ENCODE measurements at places on chromosomes 7 and 10.

DNA sequence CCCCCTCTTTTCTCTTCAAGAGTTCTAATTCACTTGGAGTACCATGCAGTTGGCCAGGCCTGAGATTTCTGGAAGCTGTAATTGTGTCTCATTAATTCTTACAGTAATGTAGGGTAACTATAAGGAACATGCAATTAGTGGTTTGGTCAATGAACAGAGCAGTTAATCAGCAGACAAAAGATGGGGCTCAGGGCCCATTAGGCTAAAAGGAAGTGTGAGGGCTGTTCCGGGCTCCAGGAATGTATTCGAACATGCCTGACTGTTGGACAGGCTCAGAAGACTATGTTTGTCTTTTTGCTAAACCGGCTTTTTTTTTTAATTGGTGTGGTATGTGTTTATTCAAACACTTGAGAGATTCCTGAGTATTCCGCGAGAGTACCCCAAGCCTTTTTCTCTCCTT lies 42.5 kb upstream of the FZD8 start:
- no peak for DNase-seq

DNA sequence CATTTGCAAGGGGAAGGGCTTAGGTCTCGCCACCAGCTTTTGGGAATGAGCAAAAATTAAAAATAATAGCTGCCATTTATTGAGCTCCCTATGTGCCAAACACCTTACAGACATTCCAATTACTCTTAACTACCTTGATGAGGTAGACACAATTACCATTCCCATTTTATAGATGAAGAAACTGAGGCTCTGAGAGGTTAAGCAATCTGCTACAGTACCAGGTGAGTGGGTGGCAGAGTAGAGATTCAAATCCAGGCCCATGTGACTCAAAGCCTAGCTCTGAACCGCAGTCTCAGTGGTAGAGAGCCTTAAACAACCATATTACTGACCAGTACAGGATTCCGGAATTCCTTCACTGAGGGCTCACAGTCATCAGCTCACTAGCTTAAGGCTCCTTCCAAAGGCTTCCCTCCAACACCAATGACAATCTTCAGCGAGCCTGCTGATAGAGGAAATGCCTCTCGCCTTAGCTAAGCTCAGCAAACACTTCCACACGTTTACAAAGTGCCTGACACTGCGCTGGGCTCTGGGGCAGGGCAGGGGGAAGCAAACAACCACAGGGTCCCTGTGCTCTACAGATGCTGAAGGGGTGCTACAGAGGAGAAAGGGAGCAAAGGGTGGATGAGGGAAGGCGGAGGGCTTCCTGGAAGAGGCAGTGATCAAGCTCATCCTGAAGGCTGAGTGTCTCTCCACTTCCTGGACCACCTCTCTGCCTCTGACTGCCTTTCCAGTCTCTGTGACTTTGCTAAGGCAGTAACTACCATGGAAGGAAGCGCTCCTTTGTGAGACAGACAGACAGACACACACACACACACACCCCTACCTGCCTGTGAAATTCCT lies 7.4 kb downstream of the LRRC20 start:
- DNase-seq: no peak

DNA sequence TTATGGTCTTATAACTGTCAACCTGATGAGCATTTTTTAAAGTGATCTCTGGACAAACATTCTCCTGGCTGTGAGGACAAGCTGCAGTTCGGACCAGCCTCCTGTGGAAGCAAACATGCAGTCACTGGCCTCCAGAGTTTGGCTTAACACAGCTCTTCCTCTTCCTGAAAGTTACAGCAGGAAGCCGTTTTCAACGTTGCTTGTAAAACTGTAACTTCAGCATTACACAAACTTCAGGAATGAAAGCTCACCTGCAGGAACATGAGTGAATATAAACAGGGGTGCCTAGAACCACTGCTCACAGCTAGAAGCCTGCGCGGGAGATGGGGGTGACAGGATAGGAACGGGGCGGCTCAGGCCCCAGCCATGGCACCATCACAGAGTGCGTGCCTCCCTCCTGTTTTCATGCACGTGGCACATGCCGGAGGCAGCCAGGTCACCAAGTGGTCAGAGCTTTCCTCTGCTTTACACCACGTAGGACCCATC lies 292.9 kb upstream of the PITRM1 start:
- no peak for DNase-seq

DNA sequence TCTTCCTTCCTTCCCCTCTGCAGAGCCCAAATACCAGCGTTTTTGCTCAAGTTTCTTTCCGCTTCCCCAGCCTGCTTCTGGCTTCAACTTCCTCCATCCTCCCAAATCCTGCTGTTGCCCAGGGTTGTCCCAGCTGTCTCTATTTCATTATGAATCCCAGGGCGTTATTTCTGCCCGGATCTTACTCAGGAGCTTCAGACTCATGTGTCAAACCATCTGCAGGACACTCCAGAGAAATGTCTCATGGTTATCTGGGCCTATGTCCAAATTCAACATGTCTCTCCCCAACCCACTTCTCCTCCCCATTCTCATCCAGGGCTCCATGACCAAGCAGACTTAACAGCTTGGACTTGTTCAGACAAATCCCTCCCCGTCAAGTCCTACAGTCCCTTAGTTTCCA lies 15.6 kb downstream of the ARHGAP22 start:
- no peak for DNase-seq

DNA sequence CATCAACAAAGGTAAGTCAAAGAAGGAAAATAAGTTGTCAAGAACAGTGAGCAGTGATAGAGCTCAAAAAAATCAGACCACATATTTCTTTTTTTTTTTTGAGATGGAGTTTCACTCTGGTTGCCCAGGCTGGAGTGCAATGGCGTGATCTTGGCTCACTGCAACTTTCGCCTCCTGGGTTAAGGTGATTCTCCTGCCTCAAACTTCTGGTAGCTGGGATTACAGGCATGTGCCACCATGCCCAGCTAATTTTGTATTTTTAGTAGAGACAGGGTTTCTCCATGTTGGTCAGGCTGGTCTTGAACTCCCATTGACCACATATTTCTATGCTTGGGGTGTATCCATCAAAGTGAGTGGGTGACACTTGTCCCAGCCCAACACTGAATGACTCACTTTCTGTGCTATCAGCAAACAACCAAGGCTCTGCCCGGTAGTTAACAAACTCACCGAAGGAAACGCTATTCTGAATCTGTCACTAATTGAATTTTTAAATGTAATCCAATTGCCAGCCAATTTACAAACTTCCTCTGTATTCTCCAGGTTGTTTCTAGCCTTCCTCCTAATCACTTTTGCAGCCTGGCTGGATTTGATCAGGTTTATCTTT lies 19.6 kb upstream of the SMNDC1 start:
- DNase-seq: no peak

- DNase-seq: peak; percentile 31
These were observed 75.5 kb downstream of the HIPK2 start for GRCh38 chr7:139702313-139702731.

DNA sequence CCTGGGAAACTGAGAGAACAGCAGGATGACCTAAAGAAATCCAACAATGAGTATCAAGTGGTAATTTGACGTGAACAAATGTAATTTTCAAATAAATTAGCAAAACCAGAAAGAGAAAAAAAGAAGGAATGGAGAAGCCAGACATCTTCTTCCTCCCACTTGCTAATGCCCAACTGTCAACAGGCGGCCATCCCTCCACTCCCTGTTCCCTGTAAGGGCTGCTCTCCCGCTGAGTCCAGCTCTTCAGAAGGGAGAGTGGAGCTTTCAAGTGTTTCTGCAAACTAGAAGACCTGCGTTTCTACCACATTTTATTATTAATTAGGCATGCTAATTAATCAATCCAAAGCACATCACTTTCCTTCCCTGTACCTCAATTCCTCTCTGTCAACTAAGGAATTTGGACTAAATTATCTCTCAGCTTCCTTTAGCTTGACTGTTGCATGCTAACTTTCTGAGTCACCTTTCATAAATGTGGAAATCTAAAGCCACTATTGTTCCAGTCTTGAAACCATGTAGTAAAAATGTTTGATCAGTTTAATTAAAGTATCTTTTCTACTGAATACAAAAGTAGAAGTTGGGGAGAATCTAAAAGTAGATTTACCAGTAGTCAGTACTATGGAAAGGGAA lies 48.4 kb upstream of the CUL1 start:
- no peak for DNase-seq

GRCh38 chr7:49776994-49777393 lies 3.6 kb downstream of the VWC2 start:
- DNase-seq: no peak

Data from C1 segment of cervical spinal cord (tissue), 14 donors.